ENCODE measurements at places on chromosomes 7 and 10.

DNA sequence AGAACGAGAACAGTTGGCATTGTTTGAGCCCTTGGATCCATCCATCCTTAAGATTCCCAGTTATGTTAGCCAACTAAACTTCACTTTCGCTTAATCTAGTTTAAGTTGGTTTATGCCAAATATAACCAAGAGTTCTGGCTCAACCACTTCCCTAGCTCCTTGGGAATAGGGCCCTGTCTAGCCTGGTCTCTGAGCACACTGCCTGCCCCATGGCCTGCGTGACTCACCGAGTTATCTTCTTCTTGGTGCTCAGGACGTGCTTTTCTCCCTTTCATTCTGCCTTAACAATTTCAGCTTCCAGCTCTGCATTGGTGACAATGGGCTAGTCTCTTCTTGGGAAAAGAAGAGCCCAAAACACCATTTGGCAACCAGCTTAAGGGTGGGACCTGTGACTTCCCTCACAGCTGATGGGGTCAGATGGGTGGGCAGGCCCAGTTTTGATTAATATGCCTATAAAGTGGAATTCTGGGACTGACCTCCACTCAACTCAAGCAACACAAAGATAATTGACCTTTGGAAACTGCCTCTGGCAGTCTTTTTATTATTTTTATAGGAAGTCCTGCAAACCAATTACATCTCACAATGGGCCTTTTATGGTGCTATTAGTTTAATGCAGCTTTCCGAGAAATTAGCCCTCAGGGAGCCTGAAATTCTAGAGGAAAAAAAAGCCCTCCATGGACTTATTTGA lies 126.4 kb downstream of the CFAP58 start:
- DNase-seq: no peak

DNA sequence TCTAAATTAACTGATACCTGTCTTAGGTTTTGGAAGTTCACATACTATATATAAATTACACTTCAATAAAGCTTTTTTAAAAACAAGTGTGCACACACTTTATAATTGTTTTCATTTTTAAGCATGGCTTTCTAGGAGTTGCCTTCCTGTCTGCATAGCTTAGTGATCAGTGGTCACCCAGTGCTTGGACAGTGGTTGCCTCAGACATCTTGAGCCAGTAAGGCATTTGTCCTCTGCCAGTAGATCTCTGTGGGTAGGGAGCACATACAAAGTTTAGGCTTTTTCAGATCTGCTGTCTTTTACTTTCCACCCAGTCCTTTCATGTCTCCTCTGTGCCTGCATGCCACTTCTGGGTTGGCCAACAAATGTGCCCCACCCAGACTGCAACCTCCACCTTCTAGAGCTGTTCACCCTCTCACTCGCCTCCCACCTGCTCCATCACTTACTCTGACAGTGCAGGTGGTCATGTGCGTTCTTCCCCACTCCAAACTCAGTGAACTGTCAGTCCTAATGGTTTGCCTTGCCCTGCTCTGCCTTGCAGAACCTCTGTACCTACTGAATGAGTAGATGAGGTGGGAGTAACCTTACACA lies 31.7 kb downstream of the TPST1 start:
- DNase-seq: no peak

DNA sequence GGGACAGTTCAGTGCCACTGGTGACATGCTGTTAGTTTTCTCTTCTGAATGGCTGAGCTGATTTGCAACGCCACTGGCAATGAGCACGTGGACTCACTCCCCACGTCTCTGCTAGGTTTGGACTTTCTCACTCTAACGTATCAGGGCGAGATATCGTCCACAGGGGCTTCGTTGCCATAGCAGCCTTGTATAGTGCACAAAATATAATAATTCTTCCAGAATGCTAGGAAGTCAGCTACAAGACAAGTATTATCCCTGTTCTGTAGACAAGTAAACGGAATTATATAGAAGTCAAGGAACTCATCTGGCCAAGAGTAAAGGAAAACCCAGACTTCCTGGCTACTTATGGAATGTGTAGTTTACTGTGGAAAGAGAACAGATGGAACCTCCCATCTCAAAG lies 226.8 kb downstream of the ARHGAP21 start:
- no peak for DNase-seq

GRCh38 chr7:45048748-45049147 lies 40.0 kb downstream of the NACAD start:
- no peak for DNase-seq

DNA sequence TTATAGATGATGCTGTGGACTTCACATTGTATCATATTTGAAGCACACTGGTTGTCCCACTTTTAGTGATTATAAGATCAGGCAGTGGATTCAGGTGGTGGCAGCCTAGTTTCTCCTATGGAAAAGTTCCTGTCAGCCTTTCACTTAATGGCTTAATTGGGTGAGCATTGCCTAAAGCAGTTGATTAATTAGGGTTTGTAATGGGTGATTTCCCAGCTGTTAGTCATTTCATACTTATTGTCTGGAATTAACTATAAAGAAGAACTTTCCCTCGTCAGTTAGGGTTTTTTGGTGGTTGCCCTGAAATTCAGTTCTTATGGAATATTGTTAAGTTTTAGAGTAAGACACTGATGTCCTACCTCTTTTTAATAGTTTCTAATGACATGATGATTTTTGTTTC lies 78.8 kb downstream of the SLC25A40 start:
- no peak for DNase-seq

- no peak for DNase-seq
Observed at GRCh38 chr10:11499425-11500071, 111.9 kb downstream of the USP6NL start.

- DNase-seq: no peak
Observed at GRCh38 chr7:96996111-96996957, 9.0 kb upstream of the DLX6 start.
